ENCODE measurements at places on chromosomes 2 and 18. TPM values are rescaled to one million over a fixed set of nuclear protein-coding genes. Genes with fewer than 3 reads are reported as not detected.

GRCh38 chr2:237663517-237664110 lies 36.2 kb downstream of the LRRFIP1 start:
- no peak for DNase-seq

DNA sequence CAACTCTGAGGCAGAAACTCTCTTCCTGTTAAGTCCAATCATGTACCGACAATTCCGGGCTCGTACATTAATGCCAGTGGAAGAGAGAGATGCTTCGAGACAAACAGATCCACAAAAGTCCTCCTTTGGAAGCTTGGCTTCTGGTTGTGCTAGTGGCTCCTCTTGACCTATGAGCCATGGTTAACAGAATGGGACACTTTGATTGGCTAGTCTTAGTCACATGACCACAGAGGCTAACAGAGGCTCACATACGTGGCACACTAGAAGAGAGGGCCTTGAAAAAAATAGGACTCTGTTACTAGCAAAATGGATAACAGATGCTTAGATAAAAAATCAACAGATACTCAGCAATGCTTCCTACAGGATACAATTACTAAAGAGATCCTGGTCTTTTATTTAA lies 1211.9 kb upstream of the GYPC start:
- DNase-seq: no peak

GRCh38 chr18:26635466-26635865 lies 87.1 kb upstream of the KCTD1 start:
- no peak for DNase-seq

DNA sequence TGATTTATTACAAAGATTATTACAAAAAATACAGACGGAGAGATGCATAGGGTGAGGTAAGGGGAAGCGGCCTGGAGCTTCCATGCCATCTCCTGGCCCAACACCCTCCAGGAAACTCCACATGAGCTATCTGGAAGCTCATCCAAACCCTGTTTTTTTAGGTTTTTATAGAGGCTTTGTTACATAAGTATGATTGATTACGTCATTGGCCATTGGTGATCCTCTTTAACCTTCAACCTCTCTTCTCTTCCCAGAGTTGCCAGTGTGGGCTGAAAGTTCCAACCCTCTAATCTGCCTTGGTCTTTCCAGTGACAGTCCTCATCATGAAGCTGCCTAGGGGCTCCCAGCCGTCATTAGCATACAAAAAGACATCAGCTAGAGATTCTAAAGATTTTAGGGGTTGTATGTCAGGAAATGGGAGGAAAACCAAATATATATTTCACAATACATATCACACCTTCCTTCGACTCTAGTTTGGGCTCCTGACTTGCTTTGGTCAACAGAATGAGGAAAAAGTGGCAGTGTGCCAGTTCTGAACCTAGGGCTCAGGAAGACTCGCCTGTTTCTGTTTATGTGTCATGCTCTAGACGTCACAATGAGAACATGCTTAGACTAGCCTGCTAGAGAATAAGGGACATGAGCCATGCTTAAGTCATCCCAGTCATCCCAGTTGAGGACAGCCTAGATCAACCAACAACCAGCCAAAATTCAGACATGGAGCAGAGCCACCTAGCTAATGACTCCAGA lies 54.1 kb downstream of the ETAA1 start:
- no peak for DNase-seq

DNA sequence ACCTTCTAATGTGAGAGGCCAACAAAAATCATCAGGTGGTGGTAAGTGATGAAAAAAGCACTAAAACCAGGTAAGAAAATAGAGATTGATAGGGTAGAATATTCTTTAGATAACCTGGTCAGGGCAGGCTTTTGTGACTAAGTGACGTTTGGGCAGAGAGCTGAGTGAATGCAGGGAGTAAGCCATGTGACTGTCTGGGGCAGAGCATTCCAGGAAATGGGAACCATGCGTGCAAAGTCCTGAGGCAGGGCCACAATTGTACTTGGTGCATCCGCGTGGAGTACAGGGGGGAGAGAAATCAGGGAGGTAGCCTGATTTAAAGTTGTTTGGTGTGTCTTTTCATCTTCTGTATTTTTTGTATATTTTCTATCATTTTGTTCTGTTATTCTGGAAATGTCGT lies 102.5 kb downstream of the LYPD6B start:
- no peak for DNase-seq

- DNase-seq: no peak
These were observed 16.9 kb downstream of the PRKAG3 start for GRCh38 chr2:218814540-218815243.

The CXCR2 gene
- 0.48 TPM for total RNA-seq

- DNase-seq: no peak
These were observed 279.7 kb downstream of the KCNJ3 start for GRCh38 chr2:154978244-154978643.

Measured in activated T-cell treated with anti-CD3 and anti-CD28 coated beads, Interleukin-2, amount 50 U/mL, for 72 hours (primary cell).